Lung microvascular endothelial cell (primary cell): ENCODE measurements at places on chromosomes 6 and 20.

GRCh38 chr6:35093118-35093445, 48.1 kb downstream of the TCP11 start:
- no peak for DNase-seq

DNA sequence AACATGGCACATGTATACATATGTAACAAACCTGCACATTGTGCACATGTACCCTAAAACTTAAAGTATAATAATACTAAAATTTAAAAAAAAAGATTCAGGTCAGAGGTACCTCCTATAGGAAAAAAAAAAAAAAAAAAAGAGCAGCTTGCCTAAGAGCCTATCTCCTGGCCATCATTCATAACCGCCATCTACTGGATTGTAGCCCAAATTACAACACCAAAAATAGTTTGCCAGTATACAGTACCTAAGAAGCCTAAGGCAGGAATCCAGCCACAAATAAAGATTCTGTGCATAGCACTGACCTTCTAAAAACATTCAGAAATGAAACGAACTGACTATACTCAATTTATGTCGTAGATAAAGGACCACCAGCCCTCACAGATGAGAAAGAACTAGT, 438.4 kb upstream of the ADGRB3 start:
- peak; percentile 0 for DNase-seq

DNA sequence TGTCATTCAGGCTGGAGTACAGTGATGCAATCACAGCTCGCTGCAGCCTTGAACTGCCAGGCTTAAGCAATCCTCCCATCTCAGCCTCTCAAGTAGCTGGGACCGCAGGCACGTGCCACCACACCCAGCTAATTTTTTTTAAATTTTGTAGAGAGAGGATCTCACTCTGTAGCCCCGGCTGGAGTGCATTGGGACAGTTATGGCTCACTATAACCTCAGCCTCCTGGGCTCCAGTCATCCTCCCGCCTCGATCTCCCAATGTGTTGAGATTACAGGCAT, 86.5 kb downstream of the SERAC1 start:
- no peak for DNase-seq

DNA sequence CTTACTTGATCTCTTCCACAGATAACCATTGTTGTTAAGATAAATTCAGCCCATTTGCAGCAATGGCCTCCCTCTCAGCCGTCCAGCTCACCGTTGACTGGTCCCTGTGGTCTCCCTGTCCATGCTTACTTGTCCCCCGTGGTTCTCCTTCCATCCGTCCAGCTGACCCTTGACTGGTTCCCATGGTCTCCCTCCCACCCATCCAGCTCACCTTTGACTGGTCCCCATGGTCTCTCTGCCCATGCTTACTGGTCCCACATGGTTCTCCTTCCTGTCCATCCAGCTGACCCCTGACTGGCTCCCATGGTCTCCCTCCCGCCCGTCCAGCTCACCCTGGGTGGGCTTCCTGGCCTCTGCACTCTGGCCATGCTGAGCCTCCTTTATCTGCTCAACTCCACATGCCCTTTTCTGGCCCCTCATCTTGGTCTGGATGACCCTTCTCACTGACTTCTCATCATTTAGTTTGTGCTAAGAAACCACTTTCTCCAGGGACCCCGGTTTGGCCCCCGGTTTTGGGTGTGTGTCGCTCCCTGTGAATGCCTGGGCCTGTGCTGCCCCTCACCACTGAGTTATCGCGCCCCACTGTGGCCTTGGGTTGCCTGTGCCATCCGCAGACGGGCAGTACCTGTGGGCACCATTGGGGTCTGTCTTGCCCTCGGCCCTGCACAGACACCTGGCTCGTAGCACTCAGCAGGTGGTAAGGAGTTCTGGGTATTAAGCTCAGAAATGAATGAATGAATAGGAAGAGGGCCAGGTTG, 146.4 kb downstream of the ERMARD start:
- no peak for DNase-seq

GRCh38 chr20:5996765-5997164, 46.3 kb downstream of the MCM8 start:
- DNase-seq, result no peak

GRCh38 chr6:34598712-34599111, 42.6 kb upstream of the SPDEF start:
- no peak for DNase-seq

DNA sequence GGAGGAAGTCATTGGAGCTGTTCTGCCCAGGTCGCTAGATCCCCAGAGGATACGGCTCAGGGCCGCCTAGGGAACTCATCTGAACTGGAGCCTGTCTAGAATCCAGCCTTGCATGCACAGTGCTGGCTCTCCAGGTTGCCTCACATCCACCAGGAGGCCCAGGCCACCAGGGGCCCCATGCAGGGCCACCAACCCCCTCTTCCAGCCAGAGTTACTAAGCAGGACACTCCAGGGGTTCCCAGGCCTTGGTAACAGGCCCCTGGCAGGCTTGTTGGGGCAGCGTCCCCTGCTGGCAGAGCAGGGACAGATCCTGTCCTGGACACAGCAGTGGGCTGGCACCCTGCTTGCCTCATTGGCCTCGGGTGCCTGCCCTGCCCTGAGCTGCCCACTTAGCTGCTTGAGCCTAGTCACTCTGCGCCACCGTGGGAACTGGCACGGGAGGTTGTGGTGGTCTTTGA, 35.3 kb downstream of the EFCAB8 start:
- DNase-seq, result peak; percentile 36
